Frontal cortex (tissue), 4 donors: ENCODE measurements at places on chromosomes 7 and 10.

DNA sequence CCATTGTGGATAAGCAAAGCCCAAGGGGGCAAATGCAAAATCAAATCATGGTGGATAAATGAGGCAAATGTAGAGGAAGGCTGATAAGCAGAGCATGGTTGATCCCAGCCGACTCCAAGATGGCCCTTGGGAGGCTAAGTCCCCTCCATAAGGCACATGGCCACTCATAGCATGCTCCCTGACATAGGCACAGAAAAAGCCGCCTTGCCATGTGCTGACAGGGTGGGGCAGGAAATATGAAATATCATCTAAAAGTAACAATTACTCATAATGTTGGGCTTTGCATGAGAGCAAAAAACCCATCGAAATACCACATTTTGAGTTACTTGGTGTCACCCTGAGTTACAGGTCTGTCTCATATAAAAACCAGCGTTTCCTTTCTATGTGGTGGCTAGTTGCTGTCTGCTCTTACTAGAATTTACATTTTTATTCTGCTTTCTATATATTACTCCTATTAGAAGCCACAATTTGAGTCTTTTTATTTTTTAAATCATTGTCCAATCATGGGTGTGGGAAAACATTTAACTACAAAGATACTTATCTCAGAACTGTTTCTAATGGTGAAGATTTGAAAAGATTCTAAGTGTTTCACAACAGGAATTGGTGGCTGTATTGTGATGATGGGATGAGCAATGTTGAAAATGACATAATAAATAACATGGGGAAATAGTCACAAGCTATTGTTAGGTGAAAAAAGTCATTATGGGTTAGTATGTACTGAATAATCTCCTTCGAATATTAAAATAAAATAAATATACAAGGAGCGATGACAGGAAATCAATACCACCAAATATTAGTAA lies 102.7 kb downstream of the CUBN start:
- no peak for DNase-seq

DNA sequence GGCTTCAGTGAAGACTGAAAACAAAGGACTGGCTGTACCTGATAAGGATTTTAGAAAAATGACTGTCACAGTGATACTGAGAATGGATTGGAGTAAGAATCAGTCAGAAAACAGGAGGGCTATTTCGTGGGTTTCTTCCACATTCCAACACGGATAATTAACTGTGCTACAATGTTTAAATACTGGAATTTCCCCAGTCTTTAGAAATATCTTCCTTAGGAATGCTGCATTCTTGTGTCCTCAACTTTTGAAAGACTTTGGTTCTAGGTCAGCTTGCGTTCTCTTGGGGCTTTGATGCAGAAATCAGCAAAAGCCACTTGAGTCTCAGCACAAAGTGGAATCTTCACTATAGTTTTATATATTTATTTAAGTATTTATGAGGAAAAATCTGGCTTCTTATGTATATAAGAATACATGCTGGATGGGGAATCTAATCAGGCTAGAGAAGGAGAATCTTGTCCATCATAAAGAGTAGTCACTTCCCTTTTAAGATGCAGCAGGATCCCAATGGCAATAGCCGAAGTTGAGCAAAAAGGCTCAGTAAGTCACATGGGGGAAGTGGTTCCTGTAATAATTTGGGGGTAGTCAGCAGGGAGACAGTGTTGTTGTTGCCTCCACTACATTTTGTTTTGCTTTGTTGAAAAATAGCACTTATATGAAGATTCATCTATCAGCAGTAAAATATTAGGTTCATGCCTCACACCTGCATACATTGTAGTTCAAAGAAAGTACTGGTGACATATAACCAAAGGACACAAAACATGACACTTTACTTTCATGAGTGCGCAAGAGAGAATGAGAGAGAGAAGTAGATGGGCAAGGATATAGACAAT lies 86.0 kb downstream of the CH25H start:
- no peak for DNase-seq

DNA sequence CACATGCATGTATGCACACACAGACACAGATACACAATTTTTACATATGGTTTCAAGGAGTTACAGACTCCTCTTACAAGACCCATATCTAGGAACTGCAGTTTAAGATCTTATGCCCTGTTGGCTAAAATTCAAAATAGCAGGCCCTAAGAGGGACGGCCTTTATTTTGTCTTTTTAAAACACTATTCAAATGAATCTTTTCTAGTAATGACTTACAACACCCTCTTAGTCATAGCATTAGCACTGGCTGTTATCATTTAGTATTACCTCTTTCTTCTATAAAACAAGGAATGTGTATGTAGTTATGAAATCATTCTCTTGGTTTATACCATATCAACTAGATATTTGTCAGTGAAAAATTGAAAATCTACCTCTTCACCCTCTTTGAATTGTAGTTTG lies 15.3 kb downstream of the PAPSS2 start:
- no peak for DNase-seq

- DNase-seq: no peak
Observed at GRCh38 chr7:47387506-47387905, 194.4 kb downstream of the TNS3 start.

DNA sequence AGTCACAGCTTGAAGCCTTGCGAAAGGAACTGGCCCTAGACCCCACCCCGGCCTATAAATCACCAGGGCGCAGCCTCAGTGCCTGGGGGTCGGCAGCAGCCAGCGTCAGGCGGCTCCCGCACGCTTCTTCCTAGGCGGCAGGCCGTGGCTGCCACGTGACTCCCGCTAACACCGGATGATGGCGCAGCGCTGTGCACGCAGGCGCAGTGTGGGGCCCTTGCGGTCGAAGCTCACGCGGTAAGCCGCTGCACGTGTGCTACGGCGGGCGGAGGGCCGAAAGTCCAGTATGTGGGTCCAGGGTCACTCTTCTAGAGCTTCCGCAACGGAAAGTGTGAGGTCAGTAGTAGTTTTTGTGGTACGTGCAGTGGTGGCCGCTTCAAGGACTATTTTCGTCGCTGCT lies at the start of gene STK31:
STK31 (plus strand) TSS at position 220 of the 400 bp plus-strand sequence; CDS start at position 287, 67 bp downstream.
- DNase-seq: no peak

GRCh38 chr7:2131800-2132199 lies 100.9 kb downstream of the MAD1L1 start:
- DNase-seq: no peak

DNA sequence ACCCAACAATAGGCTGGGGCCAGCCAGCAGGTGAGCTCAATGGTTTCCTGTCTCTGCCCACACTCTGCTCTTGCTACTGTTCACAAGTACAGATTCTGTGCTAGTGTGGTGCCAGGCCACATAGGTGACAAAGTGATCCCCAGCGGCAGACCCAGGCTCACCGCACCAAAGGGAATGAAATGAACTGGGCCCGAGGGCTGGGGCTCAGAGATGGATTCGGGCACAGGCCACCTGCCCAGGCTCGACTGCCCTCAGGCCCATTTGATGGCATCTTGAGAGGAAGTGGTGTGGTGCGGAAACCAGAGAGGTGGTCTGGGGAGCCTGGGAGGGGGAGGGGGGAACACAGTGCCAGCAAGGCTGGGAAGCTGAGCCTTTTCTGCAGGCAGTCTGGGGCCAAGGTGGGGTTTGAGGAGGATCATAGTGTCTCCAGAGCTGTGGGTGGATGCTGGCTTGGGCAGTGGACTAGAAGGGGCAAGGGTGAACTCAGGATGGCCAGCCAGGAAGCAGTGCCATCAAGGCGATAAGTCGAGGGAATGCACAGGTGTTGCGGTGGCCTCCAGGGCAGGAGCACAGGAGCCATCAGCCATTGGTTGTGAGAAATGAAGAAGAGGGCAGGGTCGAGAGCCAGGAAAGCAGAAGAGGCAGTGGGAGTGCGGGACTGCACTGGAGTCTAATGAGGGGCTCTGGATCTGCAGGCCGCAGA lies 85.2 kb downstream of the ARHGAP22 start:
- DNase-seq: no peak

DNA sequence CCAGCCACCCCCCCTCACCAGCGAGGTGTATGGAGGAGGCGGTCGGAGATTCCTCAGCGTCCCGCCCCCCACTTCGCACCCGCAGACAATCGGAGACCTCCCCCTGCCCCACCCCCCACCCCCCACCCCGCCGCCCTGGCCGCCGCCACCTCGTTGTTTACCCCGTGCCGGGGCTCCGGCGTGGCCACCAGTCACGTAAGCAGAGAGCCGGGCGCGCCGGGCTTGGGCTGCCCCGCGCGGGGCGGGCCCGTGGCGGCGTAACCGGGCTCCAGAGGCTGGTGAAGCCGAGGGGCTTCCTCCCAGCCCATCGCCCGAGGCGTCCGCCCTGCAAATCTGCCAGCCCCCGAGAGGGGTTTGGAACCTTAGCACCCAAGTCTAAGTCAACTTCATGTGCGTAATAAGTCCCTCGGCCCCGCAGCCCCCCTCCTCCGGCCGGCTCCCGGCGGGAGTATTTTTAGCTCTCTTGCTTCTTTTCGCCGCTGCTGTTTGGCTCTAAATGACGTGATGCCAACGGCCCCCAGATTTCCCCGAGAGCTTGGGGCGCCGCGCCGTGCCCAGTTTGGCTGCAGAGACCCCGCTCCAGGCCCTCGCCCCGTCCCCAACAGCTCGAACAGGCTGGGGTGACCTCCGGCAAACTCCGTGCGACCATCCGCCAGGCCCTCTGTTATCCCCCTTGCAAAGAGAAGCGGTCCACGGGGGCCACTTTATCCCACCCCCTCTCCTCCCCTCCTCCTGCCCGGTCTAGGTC lies 2.7 kb downstream of the MXI1 start:
- DNase-seq: peak; percentile 69

DNA sequence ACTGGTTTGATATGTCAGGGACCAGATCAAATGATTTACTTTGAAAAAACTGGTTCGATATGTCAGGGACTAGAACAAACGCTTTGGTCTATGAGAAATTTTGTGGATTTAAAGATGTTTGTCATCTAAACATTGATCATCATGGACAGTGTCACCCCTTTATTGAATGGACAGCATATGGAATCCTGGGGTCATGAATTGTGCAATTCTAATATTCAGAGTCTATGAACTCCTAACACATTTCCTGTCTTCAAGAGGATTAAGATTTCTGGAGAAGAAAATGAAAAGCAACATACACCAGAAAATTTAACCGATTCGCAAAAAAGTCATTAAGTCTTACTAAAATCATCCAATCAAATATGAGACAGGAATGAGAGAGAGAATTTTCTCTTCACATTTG lies 106.4 kb upstream of the FAM133B start:
- DNase-seq: no peak

GRCh38 chr10:115992236-115992986 lies 280.6 kb downstream of the GFRA1 start:
- DNase-seq: no peak

DNA sequence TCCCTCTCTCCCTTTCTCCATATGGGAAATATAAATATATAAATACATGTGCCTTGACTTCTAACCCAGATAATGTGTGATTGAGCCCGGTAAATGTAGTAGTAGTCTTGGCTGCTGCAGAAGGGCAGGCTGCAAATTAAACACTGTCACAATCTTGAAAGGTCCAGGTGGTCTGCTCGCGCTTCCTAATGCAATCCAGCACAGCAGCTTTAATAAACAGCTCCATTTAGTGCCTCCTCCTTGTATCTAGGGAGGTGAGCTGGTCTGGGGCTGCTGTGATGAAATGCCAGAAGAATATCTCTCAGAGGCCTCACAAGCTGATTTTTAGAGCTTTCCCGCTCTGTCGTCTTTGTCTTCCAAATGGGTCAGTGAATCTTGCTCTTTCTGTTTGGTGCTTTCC lies 782 bp downstream of the POU6F2 start:
- no peak for DNase-seq

DNA sequence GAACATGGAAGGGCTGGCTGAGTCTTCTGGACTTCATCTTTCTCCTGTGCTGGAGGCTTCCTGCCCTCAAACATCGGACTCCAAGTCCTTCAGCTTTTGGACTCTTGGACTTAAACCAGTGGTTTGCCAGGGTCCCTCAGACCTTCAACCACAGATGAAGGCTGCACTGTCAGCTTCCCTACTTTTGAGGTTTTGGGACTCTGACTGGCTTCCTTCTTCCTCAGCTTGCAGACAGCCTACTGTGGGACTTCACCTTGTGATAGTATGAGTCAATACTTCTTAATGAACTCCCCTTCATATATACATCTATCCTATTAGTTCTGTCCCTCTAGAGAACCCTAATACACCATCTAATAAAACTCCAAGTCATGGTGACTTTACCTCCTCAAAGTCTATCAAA lies 4.0 kb upstream of the CLEC5A start:
- DNase-seq: no peak

GRCh38 chr10:121478556-121478955 lies 119.7 kb downstream of the FGFR2 start:
- DNase-seq: no peak

- no peak for DNase-seq
Observed at GRCh38 chr10:71241830-71242621, 29.7 kb downstream of the UNC5B start.

DNA sequence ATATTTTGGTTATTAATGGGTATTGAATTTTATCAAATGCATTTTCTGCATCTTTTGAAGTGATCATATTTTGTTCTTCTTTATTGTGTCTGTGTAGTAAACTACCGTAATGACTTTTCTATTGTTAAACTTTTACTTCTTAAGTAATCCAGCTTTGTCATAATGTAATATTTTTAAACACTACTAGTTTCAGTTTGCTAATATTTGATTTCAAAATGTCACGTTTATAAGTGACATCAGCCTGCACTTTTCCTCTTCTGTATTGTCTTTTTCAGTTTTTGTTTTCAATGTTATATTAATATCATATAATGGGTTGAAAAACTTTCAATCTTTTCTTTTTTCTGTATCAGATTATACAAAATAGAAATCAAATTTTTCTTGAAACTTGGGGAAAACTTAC lies 71.6 kb upstream of the ANKRD1 start:
- DNase-seq: no peak

- peak; percentile 37 for DNase-seq
Observed at GRCh38 chr7:108002726-108003598, at the start of gene LAMB1. TSS of gene LAMB1 (minus strand) at chr7:108003161. CDS start at chr7:108002885, 276 bp downstream.

GRCh38 chr7:90920336-90920735 lies 324.2 kb downstream of the CDK14 start:
- no peak for DNase-seq

DNA sequence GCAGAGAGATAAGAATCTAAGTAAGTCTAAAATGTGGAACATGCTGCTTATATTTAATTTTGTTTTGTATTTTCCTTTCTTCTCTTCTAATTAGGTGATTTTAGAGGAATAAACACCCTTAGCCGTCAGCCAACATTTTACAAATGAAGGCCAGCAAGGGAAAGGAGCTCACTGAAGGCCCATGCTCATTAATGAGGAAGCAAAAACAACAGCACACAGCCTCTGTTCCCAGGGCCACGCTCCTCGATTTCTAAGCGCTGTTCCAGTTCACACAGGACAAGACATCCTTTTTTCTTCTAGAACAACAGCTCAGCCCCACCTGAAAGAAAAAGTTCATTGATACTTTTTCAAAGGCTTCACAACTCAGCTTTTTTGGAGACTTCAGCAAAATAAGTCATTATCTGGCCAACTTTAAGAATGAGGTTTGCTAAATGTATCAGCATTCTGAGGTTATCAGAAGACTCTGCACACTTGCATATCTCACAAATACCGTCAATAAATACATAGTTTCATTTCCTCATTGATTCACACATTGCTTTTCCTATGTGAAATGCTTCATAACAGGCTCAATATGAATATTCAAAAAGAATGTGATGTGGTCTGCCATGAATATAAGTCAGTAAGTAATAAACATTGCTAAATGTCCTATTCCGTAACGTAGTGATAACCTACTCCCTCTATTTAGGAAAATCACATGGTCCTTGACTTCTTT lies 34.8 kb upstream of the SFMBT2 start:
- no peak for DNase-seq
